ENCODE measurements at places on chromosomes 4 and X. TPM values are rescaled to one million over a fixed set of nuclear protein-coding genes. Genes with fewer than 3 reads are reported as not detected.

Gene YY2
- total RNA-seq = 4.3 TPM

Gene XPNPEP2
- total RNA-seq = not detected

Gene DCX
- not detected for total RNA-seq

- no peak for DNase-seq
Observed at GRCh38 chr4:76562836-76563453, 127.9 kb downstream of the SHROOM3 start.

DNA sequence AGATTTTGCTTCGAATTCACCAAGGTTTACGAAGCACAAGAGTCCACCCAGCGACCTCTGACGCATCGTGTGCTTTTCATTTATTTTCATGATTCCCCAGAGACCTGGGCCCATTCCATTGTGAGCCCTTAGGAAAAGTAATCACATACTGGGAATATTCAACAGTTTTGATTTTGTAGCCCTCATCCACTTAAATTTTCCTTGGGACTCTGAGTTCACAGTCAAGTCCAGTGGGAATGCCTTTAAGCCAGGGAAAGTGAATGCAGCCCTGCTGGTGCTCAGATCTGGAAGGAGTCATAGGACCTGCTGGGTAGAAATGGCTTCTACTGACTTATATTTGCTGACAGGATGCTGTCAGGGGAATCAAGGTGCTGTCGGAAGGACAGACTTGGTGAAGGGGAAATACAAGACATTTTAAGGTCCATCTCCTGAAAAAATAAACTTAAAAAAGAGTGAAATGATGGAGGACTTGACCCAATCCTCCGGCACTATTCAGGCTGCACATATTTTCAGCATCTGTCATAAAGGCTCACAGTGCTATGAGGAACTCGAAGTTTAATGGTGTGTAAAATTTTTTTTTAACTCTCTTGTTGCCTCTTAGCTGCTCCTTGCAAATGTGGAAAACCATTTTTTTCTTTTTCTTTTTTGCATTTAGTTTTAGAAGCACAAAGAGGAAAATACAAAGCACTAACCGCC, 204.9 kb downstream of the MID1 start:
- DNase-seq = peak; percentile 23

DNA sequence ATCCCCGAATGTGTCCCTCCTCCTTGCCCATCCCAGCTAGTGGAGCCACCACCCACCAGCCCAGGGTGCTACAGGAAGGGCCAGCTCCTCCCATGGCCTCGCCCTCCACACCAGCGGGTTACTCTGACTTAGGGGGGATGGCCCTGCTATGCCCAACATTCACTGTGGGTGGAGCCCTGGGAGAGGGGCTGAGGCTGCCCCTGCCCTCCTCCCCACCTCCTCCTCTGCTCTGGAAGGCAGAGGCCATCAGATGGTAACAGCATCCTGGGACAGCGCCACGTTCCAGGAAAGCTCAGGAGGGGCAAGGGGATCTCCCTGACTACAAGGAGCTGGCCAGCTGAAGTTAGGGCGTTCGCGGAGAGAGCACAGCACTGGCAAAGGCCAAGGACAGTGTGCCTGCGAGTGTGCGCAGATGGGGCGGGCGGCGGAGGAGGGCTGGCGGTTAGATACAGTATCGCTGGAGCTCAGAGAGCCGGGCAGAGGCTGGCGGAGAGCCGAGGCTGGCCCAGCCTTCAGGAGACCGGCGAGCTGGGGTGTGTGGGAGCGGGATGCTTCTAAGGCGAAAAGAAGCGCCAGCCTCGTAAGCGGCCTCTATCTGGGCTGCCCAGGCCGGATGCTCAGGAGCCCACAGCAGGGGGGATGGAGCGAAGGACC, 1.5 kb downstream of the JAKMIP1 start:
- no peak for DNase-seq

DNA sequence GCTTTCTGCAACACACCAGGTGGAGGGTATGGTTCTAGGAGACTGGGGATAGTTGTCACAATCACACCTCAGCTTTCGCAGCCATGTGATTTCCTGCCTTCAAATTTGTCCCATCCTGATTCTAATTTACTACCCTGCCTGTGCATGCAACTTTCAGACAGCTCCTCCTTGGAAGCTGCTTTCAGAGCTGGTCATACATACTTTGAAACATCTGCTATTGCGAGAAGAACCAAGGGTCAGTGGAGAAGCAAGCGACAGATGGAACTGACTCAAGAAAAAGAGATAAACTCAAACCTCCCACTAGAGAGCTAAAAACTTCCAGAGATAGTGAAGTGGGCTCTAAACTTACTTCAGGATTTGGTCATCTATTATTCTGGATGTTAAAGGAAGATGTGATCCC, 381.7 kb upstream of the FGF13 start:
- no peak for DNase-seq

GRCh38 chrX:11386001-11386523, 92.8 kb downstream of the AMELX start:
- DNase-seq = peak; percentile 12

All from A172 (cell line).